Neural progenitor cell (in vitro differentiated cells): ENCODE measurements at places on chromosomes 3 and 15. TPM values are rescaled to one million over a fixed set of nuclear protein-coding genes. Genes with fewer than 3 reads are reported as not detected.

The CFAP100 gene
- total RNA-seq = 0.12 TPM in 1 of 2 replicates, not detected in the other

The PRSS50 gene
- 0.28 and 1.9 TPM in 2 replicates for total RNA-seq

DNA sequence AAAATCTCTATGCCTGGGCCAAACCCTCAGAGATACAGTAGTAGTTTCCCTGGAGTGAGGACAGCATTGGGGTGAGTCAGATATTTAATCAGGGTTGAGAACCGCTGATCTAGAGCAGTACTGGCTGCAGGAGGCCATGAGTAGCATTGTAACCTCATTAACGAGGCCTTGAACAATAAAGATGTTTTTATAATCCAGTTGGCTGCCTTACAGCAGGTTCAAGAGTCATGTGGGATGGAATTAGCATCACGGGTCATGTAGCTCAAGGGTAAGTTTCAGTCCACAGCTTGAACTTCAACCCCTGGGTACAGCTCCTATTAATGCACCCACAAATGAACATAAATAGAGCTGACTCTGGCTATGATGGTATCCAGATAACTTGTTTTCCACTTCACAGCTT lies 5.1 kb downstream of the HPS3 start:
- DNase-seq = no peak

GRCh38 chr3:15276028-15276724 lies 56.2 kb downstream of the SH3BP5 start:
- DNase-seq = no peak

DNA sequence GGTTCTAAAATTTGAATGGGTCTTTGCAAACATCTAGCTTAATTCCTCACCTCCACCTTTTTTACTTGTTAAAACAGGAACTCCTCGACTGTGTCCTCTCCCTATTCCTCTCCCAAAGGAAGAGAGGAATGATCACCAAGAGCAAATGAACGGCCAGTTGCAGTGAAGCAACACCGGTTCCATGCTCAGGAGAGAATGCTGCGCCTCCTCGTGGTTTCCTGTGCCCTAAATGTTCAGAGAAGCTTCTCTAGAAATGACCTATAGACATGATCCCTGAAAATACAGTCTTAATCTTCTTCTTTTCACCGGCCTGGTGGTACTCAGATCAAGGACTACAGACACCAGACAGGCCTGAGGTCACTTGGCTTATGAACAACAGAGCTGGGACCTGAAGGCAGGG lies 65.1 kb upstream of the GUCA1C start:
- DNase-seq = no peak

The NANOGP8 gene
- 1.5 TPM in 1 of 2 replicates, not detected in the other for total RNA-seq

The LSMEM2 gene
- total RNA-seq = 0.37 TPM in 1 of 2 replicates, not detected in the other

DNA sequence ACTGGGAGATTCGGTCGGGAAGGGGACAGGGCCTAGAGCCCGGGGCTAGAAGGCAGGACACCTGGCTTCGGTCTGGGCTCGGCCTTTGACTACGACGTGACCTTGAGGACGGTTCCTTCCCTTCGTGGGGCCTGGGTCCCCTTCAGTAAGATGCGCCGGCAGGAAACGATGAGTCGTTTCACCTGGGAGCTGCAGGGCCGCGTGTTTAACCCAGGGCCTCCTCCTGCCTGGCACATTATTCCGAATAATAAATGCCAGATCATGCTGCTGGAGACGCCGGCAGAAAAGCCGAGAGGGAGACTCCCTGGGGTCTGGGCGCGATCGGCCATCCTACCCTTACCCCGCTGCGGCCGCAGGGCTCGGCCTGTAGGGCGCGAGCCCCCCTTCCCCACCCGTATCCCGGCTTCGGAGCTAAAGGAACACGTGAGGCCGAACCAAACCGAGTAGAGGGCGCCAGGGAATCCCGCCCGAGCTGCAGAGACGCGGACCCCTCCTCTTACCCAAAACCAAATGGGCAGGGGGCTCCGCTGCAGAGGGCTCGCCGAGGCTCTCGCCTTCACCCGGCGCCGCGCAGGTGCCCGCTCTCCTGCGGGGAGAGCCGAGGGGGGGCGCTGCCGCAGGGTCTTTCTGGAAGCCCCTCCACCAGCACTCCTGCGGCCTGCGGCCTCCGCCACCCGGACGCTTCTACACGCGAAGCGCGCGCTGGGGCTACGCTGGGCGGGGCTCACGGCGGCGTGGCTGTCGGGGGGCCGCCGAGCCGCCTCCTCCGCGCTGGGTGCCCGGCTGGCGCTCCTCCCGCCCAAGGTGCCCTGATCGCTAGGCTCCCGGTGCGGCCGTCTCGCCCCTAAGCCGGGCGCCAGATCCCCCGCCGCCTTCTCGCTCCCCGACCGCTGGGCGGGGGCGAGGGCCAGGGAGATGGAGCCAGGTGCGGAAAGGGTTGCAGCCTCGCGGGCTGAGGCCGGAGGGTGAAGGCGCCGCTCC lies at the start of gene BDH1:
BDH1 (minus strand) TSS at position 688 of the 981 bp plus-strand sequence. CDS start 9,525 bp downstream, outside the sequence.
- DNase-seq = peak; percentile 79

- no peak for DNase-seq
These were observed 31.5 kb upstream of the ITGA11 start for GRCh38 chr15:68463444-68463843.

The ASB14 gene
- total RNA-seq = not detected in 2 replicates

DNA sequence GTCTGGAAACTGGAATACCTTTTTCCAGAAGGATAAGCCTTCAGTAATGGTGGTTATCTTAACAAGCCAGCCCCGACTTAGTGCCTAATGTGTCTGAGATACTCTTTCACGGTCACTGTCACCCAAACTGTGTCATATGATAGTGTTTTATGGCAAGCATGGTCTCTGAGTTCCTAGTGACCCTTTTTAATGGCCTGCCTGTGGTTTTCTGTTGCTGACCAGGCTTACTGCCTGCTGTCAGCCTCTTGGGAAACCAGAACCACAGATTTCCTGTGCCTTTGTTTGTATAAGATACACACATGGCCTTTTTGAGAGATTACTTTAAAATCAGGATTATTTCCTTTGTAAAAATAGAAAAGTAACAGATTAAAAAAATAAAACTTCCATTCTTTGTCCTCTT lies 22.4 kb downstream of the HPS3 start:
- DNase-seq = no peak

The SLC6A11 gene
- 0.86 and 1.2 TPM in 2 replicates for total RNA-seq

GRCh38 chr15:92906020-92906419 lies 5.9 kb downstream of the CHD2 start:
- DNase-seq = no peak

GRCh38 chr3:86793786-86794185 lies 197.2 kb downstream of the VGLL3 start:
- DNase-seq = peak; percentile 26
